ENCODE measurements at places on chromosomes 13 and 19. TPM values are rescaled to one million over a fixed set of nuclear protein-coding genes. Genes with fewer than 3 reads are reported as not detected.

ZNF667 gene
- total RNA-seq = 12.3 TPM

VAV1 gene
- 12.7 TPM for total RNA-seq

FARSA gene
- total RNA-seq = 33.7 TPM

BAX gene
- total RNA-seq = 48.0 TPM

ANGPTL4 gene
- total RNA-seq = 9.2 TPM

NFIC gene
- total RNA-seq = 178 TPM

CD70 gene
- total RNA-seq = not detected

ATP4A gene
- not detected for total RNA-seq

ISYNA1 gene
- 112 TPM for total RNA-seq

RTBDN gene
- not detected for total RNA-seq

SIX5 gene
- total RNA-seq = 26.3 TPM

CYP4F8 gene
- not detected for total RNA-seq

NMRK2 gene
- not detected for total RNA-seq

TFDP1 gene
- total RNA-seq = 36.1 TPM

SULT2A1 gene
- not detected for total RNA-seq

PBX4 gene
- total RNA-seq = 5.1 TPM

ZNF613 gene
- total RNA-seq = 6.0 TPM

FFAR1 gene
- not detected for total RNA-seq

PEAK3 gene
- 0.71 TPM for total RNA-seq

SPIB gene
- total RNA-seq = 2.9 TPM

PSG7 gene
- not detected for total RNA-seq

MCEMP1 gene
- total RNA-seq = 2.6 TPM

GPC5 gene
- 2.5 TPM for total RNA-seq

SERP2 gene
- total RNA-seq = 9.6 TPM

TNFRSF19 gene
- 25.9 TPM for total RNA-seq

TNNT1 gene
- total RNA-seq = 1.4 TPM

ZFP82 gene
- total RNA-seq = 10.7 TPM

PNMA8B gene
- total RNA-seq = 3.6 TPM

FRY gene
- 88.8 TPM for total RNA-seq

TEX101 gene
- total RNA-seq = not detected

HOMER3 gene
- 23.1 TPM for total RNA-seq

TUBA3C gene
- not detected for total RNA-seq

PLVAP gene
- 283 TPM for total RNA-seq

CAPN12 gene
- total RNA-seq = 5.6 TPM

ZNF585A gene
- 16.2 TPM for total RNA-seq

OR7D2 gene
- not detected for total RNA-seq

C19orf67 gene
- not detected for total RNA-seq

SIGLEC12 gene
- total RNA-seq = not detected

PRTN3 gene
- total RNA-seq = 0.71 TPM
